ENCODE measurements at places on chromosomes 2 and 18.

GRCh38 chr2:201971531-201972228 lies 62.0 kb upstream of the FZD7 start:
- DNase-seq, result peak; percentile 81

- DNase-seq, result no peak
Measured at GRCh38 chr2:121219866-121220265, 65.1 kb downstream of the TFCP2L1 start.

DNA sequence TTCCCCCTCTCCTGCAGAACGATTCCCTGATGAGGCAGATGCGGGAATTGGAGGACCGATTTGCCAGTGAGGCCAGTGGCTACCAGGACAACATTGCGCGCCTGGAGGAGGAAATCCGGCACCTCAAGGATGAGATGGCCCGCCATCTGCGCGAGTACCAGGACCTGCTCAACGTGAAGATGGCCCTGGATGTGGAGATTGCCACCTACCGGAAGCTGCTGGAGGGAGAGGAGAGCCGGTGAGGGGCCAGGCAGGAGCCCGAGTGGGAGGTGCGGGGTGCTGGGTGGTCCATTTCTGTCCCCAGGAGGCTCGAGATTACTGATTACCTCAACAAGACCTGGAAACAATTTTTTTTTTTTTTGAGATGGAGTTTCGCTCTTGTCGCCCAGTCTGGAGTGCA lies 3.1 kb downstream of the DES start:
- DNase-seq, result no peak

DNA sequence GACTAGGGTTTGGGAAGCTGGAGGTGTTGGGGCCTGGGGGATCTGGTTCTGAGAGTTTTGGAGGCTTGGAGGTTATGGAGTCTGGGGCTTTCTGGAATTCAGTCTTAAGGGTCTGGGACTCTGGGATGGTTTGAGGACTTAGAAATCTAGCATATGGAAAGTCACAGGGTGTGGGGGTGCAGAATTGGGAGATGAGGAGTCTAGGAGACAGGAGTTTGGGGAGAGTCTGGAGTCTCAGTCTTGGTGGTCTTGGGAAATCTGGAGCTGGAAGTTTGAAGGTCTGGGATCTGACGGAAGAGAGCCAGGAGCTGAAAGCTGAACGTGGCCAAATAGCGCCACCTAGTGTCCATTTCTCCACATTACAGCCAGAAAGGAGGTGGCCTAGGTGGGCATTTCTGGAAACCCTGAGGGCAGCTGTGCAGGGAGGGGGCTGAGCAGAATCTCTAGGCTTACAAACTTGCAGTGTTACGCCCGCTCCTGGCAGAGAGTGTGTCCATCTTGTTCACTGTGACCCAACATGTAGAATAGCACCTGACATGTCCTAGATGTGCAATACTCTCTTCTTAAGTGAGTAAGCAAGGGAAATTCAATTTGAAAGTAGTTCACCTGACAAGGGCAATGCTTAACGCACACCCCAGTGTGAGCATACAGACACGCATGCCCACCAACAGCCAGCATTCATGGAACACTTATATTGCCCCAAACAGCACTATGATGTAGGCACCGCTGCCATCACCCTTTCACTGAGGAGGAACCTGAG lies 204.8 kb downstream of the TFCP2L1 start:
- peak; percentile 65 for DNase-seq

- peak; percentile 34 for DNase-seq
Measured at GRCh38 chr2:48144777-48145176, 238.5 kb upstream of the FBXO11 start.

DNA sequence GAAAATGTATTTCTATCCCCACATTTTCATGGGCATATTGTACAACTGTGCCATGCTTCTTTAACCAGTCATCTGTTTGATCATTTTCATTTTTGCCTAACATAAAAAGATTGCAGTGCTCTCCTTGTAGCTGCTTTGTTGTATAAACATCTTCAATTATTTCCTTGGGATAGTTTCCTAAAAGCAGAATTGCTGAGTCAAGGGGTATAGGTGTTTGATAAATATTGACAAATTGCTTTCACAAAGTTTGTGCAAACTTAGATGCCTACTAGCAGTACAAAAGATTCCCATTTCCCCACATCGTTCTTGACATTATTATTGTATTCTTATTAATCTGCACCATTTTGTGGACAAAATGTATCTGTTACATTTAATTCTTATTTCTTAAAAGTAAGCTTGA lies 479.6 kb downstream of the FBXO15 start:
- DNase-seq, result no peak

DNA sequence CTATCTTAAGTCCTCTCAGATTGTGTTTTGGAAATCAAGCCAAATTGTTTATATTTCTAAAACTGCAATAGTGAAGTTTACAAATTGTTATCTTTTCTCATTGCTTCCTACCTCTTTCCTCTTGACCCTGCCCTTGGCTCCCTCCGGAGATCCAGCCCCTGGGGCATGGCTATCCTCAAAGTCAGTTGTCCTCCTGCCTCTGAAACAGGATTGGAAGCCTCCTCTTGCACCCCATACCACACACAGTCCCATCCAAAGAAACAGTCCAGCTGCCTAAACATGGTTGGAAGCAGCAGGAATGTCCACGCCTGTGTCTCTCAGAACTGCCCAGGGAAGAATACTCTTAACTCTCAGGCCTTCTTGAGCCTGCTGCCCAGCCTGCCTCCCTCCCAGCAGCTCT lies 30.1 kb upstream of the COL6A3 start:
- no peak for DNase-seq

GRCh38 chr2:10080536-10081304 lies 509 bp upstream of the CYS1 start:
- no peak for DNase-seq

GRCh38 chr18:21663578-21663977 lies 41.0 kb downstream of the ABHD3 start:
- no peak for DNase-seq

- peak; percentile 81 for DNase-seq
Measured at GRCh38 chr2:149383340-149383739, 53.0 kb downstream of the LYPD6 start.

- DNase-seq, result no peak
Measured at GRCh38 chr2:105836840-105837692, 92.4 kb downstream of the NCK2 start.

DNA sequence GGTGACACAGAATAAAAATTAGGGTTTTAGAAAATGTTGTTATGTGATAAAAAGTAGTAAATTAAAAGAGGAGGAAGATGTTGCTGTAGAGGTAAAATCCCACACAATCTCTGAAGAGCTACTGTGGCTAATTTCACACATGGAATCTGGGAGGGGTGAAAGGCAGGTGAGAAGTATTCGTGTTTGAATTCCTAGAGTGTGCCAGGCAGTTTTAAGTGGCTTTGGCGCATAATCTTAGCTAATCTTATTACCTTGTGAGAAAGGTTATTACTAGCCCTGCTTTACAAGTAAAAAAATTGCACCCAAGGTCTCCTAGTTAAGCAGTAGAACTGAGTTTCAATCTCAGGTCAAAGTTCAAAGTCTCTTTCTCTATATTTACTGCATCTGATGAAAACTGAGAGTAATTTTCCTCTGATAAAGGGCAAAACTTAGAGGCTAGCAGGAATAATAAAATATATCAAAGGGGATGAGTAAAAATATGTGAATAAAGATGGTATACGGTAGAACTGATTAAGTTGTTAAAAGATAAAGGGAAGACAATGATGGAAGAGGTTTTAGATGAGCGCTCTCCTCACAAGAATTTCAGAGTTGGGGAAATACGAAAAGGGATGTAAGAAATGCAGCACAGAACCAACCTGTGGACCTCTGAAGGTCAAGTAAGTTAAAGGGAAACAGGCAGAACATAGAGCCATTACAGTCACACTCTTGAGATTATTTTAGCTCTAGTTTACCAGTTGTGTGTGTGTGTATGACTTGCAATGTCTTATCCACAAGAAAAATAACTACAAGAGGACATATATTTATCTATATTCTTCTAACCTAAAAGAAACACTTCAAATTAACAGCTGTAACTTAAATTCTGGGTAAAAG lies 34.8 kb downstream of the GAREM1 start:
- no peak for DNase-seq

Measured in EH (cell line).